ENCODE measurements at places on chromosomes 4 and X.
A peak's percentile ranks its signal among the peaks of the same experiment; 100 is the strongest.

DNA sequence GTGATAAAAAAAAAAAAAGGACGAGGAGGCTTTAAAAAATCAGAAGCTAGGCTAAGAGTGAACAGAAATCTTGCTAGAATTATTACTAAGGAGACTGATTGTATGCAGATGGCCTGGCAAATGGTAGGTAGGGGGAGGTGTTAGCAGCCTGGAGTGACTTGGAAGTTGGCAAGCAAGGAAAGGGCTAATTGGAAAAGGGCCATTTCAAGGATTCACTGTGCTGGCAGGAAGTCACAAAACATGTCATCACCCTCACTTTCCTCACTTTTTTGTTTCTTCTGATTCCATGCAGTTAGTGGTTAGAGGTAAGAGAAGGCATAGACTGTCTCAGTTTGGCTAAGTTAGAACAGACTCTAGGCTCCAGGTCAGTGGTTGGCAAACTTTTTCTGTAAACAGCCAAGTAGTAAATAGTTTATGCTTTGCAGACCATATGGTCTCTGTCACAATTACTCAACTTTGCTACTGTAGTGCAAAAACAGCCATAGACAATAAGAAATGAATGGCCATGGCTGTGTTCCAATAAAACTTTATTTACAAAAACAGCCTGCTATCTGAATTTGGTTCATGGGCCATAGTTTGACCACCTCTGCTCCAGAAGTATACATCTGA, 646.5 kb upstream of the ACTRT1 start:
- peak; percentile 38 for DNase-seq

GRCh38 chr4:112141366-112142138, 3.7 kb upstream of the FAM241A start:
- no peak for DNase-seq

- no peak for DNase-seq
Measured at GRCh38 chrX:63809173-63809572, 24.2 kb upstream of the ARHGEF9 start.

GRCh38 chrX:11580789-11581188, 84.9 kb downstream of the ARHGAP6 start:
- no peak for DNase-seq

DNA sequence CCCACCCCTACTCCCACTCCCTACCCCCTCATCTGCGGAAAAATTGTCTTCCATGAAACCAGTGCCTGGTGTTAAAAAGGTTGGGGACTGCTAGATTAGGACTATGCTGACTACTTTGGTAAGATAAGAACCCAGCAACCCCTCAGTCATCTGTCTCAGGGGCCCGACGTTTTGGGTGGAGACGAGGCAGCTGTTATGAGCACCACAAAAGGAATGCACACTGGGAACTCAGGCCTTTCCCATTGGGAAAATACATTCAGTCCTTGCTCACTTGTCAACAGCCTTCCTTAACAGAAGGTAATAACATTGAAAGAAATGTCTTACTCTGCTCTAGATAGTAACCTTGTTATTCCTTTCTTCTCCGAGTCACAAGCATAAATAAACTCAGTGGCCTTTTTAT, 310.8 kb downstream of the AFF2 start:
- DNase-seq: no peak
